T-helper 9 cell (primary cell): ENCODE measurements at places on chromosomes 12 and 14.

DNA sequence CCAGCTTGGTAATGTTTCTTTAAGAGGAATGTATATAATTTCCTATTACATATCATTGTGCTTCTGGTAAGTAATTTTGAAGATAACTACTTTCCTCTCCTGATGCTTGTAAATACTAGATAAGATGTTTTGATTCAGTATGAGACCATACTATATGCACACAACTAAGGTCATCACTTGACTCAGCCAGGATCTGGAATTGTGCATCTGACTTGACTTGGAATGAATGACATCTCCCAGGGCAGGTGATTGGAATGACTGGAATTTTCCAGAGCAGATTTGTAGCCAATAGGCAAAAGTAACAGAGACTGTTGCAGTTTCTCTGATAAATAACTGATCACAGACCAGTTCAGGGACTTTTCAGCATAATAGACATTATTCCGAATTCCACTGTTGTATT, 11.1 kb downstream of the BEST3 start:
- no peak for DNase-seq

DNA sequence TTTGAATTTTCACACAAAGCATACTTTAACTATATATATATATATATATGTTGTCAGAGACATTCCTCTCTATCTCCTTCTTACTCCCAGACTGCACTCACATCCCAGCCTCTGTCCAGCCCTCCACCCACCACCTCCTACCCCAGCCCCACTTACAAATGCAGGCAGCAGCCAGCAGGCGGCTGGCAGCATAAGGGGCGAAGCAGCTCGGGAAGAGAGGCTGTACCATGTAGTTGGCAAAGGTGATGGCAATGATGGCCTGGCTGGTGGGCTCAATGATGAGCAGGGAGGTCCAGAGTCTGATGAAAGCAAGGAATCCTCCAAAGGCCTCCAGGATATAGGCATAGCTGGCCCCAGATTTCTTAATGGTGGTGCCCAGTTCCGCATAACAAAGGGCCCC, 2.5 kb downstream of the SLC7A7 start:
- DNase-seq: no peak

DNA sequence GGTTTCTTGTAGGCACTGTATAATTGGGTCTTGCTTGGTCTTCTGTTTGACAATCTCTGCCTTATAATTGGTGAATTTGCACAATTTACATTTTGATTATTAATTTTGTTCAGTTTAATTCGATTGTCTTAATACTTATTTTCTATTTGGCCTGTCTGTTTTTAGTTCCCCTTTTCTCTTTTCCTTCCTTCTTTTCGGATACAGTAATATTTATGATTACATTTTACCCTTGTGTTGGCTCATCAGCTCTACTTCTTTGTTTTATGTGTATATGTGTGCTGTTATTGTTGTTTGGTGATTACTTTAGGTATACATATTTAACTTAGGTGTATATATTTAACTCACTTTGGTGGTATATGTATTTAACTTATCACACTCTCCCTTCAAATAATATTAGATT, 12.8 kb upstream of the BEGAIN start:
- no peak for DNase-seq

GRCh38 chr14:21096438-21096837, 2.0 kb downstream of the ZNF219 start:
- DNase-seq: no peak

DNA sequence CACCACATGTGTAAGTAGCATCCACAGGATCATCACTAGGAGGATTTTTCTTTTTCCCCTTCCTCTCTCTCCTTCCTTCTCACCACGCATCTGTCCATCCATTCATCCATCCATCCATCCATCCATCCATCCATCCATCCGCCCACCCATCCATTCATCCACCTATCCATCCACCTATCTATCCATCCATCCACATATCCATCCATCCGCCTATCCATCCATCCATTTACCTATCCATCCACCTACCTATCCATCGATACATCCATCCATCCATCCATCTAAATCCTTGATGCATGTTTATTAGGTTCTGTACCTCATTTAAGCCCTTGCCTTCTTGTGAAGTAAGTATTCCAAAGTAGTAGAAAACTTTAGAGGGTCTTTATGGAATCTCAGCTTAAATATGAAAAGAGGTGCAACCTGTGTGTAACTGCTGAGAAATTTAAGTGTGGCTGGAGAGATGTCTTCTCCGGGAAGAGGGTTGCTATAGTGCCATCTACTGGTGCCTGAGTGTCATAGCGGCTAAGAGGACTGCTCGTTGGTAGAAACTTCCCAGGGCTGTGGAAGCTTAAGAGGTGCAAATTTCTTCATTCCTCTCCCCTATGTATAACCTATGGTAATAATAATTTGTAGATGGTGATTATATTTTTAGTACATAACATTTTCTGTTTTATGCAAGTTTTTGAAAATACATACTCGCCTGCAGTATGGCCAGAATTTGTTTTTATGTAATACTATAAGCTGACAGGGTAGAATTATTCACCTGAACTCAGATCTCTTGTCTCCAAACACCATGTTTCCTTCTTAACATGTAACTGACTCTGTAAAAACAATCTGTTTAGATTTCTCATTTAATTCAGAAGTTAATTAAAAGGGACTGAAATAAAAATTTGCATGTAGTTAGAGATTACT, 46.0 kb downstream of the MYO1H start:
- DNase-seq: peak; percentile 6

DNA sequence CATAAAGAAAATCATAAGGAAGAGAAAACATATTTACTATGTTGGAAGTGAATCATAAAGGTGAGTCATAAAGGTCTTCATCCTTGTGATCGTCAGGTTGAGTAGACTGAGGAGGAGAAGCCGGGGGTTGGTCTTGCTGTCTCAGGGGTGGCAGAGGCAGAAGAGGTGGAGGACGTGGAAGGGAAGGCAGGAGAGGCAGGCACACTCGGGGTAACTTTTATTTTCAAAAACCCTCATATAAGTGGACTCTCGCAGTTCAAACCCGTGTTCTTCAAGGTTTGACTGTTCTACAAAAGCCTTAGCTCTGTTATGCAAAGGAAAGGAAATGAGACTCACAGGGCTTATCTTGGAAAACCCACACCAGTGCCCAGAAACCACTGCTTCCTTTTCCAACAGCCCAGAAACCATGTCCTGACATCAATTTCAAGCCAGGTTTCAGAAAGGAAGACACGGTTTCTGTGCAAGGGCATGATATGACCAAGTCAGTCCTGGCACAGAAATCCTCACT, 14.0 kb downstream of the SMCO2 start:
- DNase-seq: no peak

DNA sequence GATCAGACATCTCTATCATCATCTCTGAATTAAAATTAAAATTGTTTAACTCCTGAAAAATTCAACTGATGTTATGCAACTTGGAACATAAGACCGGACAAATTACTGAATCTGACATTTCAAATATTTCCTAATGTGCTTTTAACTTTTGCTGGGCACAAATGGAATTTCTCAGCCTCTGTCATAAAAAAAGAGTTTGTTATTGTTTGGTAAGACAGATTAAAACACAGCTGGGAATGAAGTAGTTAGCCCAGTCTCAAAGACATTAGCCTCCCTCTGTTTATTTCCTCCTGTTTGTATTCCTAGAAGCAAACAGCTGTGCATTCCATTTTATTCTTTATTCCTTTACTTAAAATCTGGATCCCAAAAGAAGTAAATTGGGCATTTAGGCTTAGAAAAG, 29.4 kb downstream of the PLEKHA5 start:
- no peak for DNase-seq

DNA sequence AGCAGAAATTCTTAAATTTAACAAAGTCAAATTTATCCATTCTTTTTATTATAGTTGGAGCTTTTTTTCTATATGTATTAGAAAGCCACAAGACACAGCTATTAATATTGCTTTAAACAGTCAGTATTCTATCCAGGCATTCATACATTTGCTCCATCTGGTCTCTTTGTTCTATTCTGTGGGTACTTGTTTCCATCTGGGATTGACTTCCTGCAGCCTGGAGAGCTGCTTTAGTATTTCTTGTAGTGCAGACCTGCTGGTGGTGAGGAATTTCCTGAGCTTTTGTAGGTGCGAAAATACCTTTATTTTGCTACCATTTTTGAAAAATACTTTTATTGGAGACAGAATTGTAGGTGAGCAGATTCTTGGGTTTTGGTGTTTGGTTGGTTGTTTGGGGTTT, 29.0 kb downstream of the CCDC60 start:
- no peak for DNase-seq

DNA sequence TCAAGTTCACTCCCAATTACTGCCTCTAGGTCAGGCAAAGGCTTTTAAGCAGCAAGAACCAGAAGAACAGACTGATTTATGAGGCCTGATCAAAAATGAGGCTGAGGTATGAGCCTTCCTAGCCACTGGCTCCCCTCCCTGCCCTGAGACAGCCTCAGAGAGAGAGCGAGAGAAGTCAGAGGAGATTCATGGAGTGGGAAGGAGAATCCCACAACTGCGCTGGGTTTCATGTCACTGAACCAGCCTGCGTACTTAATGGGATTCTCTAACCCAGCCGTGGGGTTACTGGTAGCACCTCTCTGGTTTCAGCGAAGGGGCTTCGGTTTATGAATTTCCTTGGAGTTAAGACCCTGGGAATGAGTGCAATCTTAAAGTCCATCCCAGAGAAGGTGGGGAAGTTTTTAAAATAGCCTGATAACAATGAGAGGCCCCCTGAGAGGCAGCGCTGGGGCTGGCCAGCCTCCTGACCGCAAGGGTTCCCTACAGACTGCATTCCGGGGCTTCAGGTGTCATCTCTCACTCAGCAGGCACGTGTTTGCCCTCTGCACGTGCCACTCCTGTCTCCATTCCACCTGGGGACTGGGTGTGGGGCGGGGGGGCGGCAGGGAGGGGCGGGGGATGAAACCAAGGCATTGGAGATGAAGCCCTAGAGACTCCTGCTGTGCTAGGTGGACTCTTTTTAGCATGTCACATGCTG, 6.1 kb upstream of the GPRC5A start:
- DNase-seq: no peak

- DNase-seq: peak; percentile 52
Measured at GRCh38 chr12:117212563-117213190, 22.4 kb upstream of the FBXO21 start.

GRCh38 chr14:50403419-50403818, 6.7 kb upstream of the CDKL1 start:
- DNase-seq: no peak

DNA sequence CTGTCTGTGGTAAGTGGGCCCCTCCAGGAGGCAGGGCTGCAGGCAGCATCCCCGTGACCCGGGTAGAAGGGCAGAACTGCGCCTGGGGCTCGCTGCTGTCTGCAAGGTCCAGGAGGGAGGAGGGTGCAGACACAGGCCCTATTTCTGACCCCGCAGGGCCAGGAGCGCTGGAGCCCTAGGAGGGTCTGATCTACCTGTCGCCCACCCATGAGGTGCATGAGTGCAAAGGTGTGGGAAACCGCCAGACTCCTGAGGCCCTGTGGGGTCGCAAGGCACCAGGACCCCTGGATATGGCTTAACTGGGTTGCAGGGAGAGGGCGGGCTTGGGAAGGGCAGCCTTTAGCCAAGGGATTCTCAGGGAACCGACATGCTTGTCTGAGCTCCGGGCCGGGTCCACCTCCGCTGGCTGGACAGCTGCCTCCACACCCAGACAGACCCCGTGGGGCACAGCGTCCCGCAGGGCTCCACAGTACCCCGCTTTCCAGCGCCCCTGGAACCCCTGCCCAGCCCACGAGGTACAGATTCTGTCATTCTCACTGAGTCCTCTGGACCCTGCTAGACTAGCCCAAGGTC, 72.9 kb upstream of the TSPAN11 start:
- DNase-seq: no peak

DNA sequence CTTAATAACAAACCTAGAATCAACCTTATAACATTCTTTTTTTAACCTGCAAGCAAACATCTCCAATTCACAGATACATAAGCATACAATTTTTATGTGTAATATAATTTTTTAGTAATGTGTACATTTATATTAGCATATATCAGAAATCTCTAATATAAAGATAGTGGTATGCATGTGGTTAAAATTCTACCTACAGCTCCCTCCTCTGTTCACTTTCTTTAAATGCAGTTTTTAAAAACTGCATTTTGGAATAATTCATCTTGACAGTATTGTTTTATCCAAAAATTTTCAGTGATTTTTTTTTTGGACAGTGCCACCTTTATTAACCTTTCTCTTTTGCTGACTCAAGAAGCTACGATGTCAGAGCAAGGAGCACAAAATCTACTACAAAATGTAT, 13.2 kb upstream of the RXYLT1 start:
- no peak for DNase-seq

DNA sequence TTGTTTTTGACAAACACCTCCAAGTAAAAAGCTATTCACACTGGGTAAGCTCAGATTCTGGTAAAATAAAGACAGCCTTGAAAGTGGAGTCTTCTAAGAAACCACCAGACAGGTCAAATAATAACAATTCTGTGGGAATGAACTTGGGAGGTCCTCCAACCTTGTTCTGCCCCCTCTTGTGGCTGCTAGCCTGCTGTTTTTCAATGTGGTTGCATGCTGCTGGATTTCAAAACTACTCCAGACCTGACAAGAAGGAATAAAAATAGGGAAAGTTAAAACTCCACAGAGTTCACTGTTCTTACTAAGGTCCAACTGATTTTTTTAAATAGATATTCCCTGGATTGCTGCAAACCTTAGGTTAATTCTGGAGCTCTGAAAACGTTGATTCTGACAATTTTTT, 32.2 kb upstream of the RIN3 start:
- no peak for DNase-seq

GRCh38 chr12:12604740-12605139, 6.9 kb upstream of the CREBL2 start:
- DNase-seq: no peak

DNA sequence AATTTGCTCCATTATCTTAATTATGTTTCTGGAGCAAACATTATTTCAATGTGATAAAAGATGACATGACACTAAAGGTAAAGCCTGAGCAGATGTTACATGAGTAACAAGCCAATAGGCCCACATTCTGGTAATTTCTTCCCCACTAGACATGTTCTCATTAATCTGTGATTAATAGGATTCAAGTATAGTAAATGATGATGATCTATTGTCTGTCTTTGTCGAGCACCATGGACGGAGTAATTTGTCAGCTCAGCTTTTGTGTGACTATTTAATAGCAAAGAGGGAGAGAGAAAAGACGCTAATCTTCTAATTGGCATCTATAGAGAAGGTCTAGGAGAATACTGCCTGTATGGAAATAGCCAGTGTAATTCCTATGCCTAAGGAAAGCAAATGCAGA, 62.2 kb upstream of the INSM2 start:
- no peak for DNase-seq

DNA sequence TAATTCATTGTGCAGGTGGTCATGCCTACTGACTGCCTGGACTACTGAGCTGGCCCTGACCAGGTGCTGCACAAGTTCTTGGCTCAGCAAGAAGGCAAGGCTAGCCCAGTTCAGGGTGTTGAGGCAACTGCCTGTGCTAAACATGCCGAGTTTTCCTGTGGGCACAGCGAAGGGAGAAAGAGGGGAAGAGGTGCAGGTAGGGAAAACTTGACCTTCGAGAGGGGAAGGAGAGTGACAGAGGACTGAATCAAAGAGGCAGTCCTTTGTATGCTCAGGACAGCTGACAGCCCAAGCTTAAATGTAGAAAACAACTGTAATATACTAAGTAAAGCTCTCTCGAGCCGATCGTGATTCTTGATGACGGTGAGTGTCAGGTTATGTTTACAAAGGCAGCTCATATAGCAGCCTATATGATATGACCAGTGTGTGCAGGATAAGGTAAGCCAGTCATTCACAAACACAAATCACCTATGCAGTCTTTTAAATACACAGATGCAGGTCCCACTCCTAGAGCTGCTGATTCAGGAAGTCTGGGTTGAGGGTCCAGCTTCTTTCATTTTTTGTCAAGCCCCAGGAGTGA, 2.6 kb downstream of the IRAK3 start:
- no peak for DNase-seq

GRCh38 chr14:76780058-76780345, 18.7 kb downstream of the VASH1 start:
- no peak for DNase-seq

- DNase-seq: no peak
Measured at GRCh38 chr14:54169254-54169924, 212.8 kb upstream of the BMP4 start.
